ENCODE measurements at places on chromosomes 11 and 22. TPM values are rescaled to one million over a fixed set of nuclear protein-coding genes. Genes with fewer than 3 reads are reported as not detected.

TRIM29 gene
- 5.4 TPM for total RNA-seq

DNA sequence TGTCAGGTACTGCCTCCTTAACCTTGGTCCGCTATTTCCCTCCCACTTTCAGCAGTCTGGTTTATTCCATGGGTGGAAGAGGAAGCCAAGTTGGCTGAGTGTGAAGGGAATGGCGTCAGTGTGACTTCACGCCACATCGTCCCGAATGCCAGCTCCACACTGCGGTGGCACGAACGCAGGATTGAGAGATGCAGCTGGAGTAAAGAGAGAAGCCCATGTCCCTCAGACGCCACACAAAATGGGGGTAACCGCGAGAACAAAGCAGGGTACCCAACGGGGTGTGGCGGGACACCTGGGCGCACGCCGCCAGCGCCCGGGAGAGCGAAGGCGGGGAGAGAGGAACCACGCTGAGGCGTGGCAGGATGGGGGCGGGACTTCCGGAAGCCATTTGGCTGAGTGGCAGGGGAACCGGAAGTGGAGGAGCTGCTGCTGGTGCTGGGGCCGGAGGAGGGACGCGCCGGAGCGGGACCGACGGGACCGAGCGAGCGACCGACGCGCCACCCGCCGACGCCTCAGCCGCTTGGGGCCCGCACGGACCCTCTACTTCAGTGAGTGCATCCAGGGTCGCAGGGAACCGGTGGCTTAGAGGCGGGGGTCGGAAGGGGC, at the start of gene PAFAH1B2:
TSS of gene PAFAH1B2 (plus strand) at position 417 of the 606 bp plus-strand sequence. CDS start 8,161 bp downstream, outside the sequence.
- peak; percentile 96 for DNase-seq

DNA sequence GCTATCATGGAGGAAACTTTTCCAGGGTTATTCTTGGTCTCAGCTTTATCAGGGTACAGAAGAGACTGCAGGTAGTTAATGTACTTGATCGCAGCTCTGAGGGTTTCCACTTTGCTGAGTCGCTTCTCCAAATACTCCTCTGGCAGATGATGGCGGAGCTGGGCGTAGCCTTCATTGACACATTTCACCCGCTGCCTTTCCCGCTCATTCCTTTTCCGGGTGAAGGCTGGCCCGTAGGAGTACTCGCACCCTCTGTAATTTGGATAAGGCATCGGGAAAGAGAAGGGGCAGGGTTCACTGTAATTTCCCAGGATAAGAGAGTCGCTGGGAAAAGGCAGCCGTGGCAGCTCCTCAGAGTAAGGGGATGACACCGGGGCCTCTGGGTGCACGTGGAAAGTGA, 4.9 kb upstream of the C11orf16 start:
- DNase-seq, result no peak

GRCh38 chr11:11995601-11996000, 12.8 kb downstream of the DKK3 start:
- no peak for DNase-seq

GRCh38 chr11:114959953-114960505, 281.7 kb downstream of the NXPE2 start:
- no peak for DNase-seq

DNA sequence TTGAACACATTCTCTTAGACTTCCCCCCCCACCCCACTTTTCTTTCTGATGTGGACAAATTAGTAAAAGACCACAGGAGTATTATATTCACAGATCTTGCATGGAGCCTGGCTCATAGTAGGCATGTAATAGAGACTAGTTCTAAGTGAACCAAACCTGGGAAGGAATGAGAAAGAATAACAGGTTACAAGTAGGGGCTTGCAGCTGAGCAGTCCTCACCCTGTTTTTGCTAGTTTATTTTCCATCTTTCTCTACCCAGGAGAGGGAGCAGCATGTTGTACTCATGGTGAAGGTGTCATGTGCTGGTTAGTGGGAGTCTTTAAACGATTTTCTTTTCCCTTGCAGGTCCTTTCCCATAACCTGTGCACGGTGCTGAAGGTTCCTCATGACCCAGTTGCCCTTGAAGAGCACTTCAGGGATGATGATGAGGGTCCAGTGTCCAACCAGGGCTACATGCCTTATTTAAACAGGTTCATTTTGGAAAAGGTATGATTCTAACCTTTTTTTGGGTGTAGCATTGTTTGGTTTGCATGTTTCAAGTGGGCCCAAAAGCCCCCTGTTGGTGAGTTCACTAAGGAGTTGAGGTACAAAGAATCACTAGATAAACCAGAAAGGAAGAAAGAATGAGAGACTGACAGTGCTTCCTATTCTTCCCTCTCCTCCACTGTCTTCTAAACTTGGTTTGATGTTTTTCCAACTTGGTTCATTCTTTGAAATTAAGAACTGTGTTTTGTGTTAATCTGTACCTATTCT, 30.1 kb downstream of the SWAP70 start:
- no peak for DNase-seq

DNA sequence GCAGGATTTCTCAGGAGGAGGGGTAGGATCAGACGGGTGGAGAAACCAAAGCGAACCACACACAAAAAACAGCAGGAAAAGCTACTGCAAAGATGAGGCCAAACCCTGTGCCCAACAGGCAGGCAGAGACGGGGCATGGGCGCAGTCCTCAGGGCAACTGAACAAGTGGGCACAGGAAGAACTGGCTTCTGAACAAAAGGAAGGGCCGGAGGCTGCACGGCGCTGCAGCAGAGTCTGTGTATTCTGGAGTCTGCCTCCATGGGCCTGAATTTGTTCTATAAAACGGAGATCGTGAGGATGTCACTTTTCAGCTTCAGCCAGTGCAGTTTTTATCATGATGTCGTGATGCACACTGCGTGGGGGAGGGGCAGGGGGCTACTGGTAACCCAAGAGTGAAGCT, 1026.0 kb downstream of the TBC1D22A start:
- DNase-seq, result no peak

DNA sequence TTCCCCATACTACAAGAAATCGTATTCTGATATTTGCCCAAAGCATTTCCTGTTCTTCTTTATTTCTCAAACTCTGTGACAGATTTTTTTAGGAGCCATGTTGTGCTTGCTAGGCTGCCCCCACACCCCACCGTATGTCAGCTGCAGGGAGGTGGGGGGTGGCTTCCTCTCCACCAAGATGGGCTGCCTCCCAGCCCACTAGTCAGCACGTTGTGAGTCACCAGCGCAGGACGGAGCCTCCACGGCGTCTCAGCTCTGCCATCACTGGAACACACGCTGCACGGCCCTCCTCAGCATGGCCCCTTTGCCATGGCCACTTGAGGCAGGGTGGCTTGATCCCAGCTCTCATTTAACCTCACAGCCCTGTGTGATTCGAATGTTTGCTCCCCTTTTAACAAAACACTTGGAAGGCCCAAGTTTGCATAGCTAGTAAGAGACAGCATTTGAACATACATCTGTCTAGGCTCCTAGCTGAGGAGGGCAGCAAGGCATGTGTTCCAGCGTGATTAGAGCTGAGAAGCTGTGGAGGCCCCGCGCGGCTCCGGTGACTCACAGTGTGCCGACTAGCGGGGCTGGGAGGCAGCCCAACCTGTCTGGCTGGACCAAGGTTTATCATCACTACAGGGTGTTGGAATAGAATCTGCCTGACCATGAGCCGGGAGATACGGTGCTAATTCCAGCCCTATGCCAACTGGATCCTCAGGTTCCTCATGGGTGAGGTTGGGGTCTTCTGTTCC, 180.7 kb upstream of the NCAM1 start:
- no peak for DNase-seq

- no peak for DNase-seq
Observed at GRCh38 chr22:43743131-43743530, 69.0 kb downstream of the EFCAB6 start.

GRCh38 chr11:47538741-47539565, 14.0 kb downstream of the CELF1 start:
- DNase-seq, result no peak

- DNase-seq, result peak; percentile 79
Observed at GRCh38 chr11:10450462-10451425, 4.3 kb upstream of the AMPD3 start.

GRCh38 chr11:83540728-83541127, 254.6 kb upstream of the CCDC90B start:
- DNase-seq, result no peak

- DNase-seq, result peak; percentile 31
Observed at GRCh38 chr11:117570701-117571100, 226.3 kb downstream of the DSCAML1 start.

- DNase-seq, result no peak
Observed at GRCh38 chr11:77851503-77851902, 30.6 kb downstream of the AAMDC start.
